ENCODE measurements at places on chromosomes 12 and 14.

DNA sequence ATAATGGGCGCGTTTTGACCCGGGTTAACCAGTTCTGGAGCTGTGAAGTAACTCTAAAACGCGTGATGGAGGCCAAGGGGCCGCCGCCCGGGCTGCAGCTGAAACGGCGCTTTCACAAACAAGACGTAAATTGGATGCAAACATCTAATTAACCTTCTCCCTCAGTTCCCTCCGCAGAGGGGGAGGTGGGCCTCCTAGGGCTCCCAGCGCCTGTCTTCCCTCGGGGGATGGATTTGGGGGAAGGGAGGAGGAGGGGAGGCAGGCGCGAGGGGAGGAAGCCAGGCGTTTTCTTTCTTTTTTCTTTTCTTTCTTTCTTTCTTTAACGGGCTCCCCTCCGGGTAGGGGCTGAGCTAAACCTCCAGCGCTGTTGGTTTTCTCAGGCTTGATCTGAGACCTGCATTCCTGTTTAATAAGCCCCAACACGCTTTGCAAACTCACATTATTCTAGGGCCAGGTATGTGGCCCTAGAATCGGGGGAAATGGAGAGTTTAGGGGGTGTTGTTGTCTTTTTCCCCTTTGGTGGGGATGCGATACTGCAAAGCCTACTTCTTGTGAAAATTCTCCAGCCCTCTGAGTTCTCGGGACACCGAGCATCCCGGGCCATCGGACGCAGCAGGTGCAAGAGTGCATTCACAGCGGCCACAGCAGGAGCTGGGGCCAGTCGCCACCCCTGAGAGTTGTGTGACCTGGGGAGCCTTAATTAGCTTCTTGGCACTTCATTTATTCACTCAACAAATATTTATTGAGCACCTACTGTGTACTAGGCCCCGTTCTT, 43.6 kb upstream of the LHX5 start:
- no peak for DNase-seq

DNA sequence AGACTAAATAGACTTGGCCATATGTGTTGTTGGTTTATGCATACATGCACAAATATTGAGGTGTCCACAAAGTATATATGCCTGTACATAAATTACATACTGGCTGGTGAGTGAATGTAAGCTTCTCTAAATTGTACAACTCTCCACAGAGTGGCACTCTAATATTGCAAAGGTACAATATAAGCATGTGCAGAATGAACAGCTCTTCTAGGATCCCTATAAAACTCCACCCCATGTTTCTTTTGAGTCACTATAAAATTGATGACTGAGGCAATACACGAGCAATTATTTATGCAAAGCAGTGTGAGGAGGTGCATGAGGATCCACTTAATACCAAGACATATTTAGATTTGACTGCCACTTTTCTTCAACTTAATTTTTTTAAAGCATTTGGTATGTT, 172.2 kb downstream of the NAV3 start:
- no peak for DNase-seq

DNA sequence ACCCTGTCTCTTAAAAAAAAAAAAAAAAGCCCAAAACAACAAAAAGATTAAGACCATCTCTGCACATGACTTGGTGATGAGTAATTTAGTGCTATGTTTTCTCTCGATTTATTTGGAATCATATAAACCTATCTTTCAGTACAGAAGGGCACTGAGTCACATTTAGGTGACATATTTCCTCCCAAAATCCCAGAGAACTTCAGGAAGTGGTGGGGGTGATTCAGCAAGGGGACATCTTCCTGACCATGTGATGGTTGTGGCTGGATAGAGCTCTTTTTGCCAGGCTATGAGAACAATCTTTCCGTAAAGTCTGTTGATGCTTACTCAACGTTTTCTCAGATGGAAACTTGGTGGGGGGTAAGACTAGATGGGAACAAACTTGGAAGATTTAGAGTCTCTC, 50.0 kb downstream of the PPFIBP1 start:
- DNase-seq, result no peak

DNA sequence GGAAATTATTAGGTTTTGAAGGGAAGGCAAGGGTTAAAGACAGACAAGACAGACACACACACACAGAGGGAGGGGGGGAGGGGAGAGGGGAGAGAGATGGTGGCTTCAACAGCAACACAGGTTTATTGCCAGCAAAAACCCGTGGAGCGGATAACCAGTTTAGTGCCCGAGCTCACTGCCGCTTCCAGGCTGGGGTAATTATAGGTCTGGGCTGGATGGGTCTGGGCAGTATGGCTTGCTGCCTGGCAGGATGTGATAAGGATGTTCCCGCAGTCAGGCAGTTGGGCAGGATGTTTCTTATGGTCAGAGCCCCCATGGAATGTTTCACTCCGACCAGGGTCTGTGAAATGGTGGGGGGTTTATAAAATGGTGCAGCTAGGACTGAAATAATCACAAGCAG, 4.4 kb upstream of the TDRD9 start:
- no peak for DNase-seq

GRCh38 chr14:95033031-95033430, 124.3 kb downstream of the DICER1 start:
- no peak for DNase-seq

GRCh38 chr12:72681028-72681427, 408.9 kb downstream of the TRHDE start:
- DNase-seq, result no peak

DNA sequence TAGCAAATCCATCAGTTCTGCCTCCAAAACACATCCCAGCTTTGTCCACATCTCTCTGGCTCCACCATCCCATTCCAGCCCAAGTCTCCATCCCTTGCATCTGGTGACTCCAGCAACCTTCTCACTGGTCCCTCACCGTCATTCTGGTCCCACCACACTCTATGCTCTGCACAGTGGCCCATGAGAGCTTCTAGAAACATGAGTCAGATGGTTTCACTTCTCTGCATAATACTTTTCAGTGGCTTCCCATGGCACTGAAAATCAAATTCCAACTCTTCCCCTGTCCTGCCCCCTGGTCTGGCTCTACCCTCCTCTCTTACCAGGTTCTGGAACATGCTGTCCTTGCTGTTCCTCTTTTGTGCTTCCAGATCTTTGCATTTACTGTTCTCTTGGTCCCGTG, 17.2 kb upstream of the C12orf76 start:
- DNase-seq, result no peak

DNA sequence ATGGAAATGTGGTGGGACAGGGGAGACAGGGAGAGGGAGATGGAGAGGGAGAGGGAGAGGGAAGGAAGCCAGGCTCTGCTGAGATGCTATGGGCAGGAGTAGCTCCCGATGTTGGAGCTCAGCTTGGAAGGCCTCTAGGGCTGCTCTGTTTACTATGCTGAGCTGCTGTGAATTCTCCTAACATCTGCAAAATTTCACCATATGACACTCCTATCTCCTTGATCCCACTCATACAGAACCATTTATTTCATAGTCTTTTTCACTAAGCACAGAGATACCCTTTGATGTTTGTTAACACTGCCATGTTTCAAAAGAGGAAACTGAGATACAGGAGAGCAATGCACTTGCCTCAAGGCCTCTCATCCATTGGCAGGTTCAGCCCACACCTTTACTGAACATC, 60.7 kb downstream of the C12orf75 start:
- no peak for DNase-seq

DNA sequence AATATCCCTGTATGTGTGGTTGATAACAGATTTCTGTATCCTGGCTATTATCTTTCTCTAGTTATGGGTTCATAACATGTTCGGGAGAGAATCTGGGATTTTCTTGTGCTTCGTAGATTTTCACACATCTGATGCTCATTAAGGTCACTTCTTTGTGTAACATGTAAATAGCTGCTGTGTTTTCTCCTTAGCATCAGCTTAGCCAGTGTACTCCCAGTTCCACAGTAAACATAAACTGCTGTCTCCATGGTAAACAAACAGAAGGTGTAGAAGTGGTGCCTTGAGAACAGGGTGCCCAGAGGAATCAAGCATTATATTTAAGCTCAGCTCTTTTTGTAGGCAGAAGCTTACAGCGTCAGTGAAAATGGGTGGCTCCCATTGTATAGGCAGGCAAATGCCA, 88.0 kb downstream of the ANO6 start:
- DNase-seq, result no peak

DNA sequence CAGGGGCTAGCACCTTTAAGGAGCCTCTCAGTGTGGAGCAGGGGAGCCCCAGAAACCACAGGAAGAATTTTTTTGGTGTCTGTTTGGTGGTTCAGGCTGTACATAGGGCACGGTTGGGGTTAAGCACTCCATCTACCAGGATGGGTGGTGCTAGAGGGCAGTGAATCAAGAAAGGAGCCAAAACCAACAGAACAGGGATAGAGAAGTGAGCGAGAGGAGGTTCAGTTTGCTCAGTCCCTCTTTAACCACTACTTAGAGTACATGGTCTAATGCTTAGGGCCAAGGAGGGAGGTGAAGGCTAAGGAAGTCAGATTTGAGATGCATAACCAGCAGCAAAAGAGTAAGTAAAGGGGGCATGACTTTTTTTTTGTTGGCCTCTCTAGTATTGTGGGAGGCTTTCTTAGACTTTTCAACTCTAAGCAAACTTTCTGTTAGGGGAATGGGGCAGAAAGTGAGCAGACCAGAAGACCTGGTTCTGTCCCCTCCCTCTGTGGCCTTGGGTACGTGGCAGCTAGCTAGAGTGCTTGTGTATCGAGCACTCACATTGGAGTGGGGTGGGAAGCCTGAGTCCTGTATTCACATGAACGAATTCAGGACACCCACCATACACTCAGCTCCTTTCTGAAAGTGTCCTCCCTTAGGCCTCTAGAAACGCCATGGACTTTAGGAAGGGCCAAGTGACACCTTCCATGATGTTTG, 6.6 kb upstream of the NPFF start:
- DNase-seq, result no peak

DNA sequence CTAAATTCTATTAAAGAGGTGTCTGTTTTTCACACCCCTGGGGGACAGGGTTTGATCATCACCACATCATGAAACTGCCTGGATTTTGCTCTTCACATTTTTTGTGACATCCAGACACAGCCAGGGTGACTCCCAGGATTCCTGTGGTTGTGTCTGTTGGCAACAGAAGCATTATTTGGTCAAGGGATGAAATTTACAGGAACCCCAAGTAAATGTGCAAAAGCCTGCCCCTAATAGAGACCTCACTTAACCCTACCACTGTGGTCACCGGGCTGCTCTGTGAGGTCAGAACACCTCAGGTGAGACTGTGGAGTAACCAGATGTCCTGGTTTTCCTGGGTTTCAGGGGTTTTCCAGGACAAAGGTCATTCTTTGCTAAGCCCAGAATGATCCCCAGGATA, 103.8 kb downstream of the DAD1 start:
- no peak for DNase-seq

- no peak for DNase-seq
Observed at GRCh38 chr12:52123487-52124186, 44.1 kb downstream of the SMIM41 start.

DNA sequence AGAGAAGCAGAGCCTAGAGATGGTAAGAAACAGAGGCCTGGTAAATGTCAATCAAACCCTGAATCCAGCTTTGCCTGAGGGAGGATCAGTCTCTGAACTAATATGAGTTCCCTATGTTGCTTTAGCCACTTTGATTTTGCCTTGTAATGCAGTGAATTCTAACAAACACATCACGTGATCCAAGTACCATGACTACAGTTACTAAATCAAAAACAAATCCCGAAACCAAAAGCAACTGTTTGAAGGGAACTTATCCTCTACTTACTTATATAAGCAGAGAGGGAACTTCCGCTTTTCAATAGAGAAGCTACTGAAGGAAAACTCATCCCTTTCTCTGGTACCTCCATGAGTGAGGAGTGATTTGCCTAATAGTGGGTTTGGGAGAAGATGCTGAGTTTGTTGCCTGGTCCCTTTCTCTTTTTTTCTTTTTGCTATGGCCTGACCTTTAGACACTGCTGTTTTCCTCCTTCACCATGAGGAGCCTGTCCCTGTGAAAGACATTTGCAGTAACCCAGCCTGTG, 7.7 kb upstream of the PPTC7 start:
- no peak for DNase-seq

DNA sequence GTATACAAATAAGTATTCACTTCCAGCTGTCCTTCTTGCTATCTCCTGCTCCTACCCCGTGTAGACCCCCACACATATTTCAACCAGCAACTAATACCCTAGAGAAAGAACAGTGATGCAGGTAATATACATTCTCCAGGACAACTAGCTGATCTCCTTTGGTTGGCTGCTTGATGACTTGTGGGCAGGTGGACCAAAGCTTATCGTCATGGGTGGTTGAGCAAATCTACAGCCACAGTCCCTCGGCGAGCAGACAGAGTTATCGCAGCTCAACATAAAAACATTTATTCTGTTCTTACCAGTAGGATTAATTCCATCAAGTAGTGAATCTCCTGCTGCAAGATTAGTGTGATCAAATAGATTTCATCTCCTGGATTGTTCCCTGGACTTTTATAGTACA, 314.3 kb downstream of the TMEM132D start:
- DNase-seq, result no peak

GRCh38 chr12:4448943-4449850, 3.6 kb upstream of the FGF6 start:
- DNase-seq, result no peak

- DNase-seq, result peak; percentile 50
Observed at GRCh38 chr14:71320734-71321573, 413.7 kb downstream of the PCNX1 start.

GRCh38 chr12:131166717-131167116, 213.0 kb downstream of the ADGRD1 start:
- no peak for DNase-seq
